ENCODE measurements at places on chromosomes 1 and 21. TPM values are rescaled to one million over a fixed set of nuclear protein-coding genes. Genes with fewer than 3 reads are reported as not detected.

GRCh38 chr1:44020464-44020863 is 10.8 kb downstream of the SLC6A9 start:
- DNase-seq, result no peak

PSEN2 gene
- total RNA-seq, result 27.8 TPM

DNA sequence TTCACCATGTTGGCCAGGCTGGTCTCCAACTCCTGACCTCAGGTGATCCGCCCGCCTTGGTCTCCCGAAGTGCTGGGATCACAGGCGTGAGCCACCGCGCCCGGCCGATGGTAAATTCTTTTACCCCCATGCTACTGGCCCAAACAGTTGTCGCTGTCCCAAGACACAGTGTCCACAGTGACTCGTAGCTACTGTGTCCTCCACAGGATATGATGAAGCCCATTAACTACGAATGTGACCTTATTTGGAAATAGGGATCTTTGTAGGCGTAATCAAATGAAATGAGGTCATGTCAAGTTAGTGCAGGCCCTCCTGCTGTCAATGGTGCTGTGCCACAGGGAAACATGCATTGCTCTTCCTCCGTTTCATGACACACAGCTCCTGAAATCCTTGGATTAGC is 8.5 kb downstream of the FNDC10 start:
- no peak for DNase-seq

- DNase-seq, result no peak
Observed at GRCh38 chr1:227234998-227235405, 83.3 kb downstream of the CDC42BPA start.

DNA sequence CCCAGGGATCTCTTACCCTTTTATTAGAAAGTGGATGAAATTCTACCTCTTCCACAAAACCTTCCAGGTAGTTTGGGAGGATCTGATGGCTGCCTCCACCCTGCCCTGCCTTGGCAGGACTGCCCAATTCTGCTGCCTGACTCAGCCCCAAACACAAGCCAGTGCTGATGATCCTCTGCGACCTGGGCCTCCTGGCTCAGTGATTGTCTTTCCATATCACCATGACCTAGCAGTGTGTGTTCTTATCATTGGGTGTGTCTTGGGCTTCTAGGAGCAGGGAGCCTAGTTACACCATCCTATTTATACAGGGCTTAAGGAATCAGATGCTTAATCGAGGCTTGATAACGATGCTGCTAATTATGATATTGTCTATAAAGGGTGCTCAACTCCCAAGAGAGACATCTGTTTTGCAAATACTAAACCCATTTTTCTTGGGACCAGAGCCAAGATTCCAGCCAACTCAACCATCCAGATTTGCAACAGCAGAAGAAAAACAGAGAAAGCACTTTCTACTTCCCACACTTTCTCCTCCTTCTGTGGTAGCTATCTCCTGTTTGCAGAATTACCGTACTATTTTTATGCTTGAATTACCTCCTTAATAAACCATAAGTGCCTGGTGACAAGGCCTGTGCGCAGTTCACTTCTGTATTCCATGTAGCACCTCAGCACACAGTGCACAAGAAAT is 36.5 kb upstream of the KIF21B start:
- DNase-seq, result no peak

NDUFS5 gene
- 299 TPM for total RNA-seq

GRCh38 chr1:154599658-154600057 is 8.3 kb downstream of the ADAR start:
- DNase-seq, result no peak

TCHHL1 gene
- not detected for total RNA-seq

SPATA46 gene
- not detected for total RNA-seq

- DNase-seq, result no peak
Observed at GRCh38 chr1:94011709-94012595, 102.7 kb upstream of the GCLM start.

TMPRSS3 gene
- not detected for total RNA-seq

SH2D5 gene
- total RNA-seq, result under 0.01 TPM

GRCh38 chr1:153306303-153307220 is 6.2 kb downstream of the PGLYRP3 start:
- no peak for DNase-seq

- no peak for DNase-seq
Observed at GRCh38 chr1:173504268-173504667, 27.1 kb downstream of the PRDX6 start.

DNA sequence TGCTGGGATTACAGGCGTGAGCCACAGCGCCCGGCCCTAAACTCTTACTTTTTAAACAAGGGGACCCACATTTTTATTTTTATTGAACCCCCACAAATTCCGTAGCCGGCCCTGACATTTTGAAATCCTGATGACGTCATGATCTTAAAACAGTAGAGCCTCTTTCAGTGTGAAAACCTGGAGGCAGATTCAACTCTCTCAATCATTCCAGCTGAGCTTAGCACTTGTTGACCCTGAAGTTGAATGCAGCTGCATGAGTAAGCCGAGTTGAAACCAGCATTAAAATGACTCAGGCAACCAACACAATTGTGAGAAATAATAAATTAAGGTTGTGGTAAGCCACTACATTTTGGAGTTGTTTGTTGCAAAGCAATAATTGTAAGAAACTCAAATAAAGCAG is 93.9 kb upstream of the ADGRL4 start:
- DNase-seq, result no peak

DNA sequence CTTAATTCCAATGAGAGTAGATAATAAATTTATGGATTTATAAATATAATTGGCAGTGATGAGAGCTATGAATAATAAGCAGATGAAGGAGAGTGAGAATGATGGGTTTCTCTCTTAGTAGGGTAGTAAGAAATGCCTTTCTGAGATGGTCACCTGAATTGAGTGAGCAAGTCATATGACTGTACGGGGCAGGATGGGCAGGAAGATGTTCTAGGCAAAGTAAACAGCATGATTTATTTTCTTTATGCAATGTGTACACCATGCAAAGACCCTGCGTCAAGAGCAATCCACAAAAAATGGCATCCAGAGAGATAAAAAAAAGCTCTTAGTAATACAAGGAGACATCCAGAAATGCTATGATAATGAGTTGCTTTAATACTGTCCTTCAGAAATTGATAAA is 409.9 kb downstream of the HLX start:
- no peak for DNase-seq

TIMM17A gene
- 24.5 TPM for total RNA-seq

TRIM67 gene
- total RNA-seq, result not detected

DNA sequence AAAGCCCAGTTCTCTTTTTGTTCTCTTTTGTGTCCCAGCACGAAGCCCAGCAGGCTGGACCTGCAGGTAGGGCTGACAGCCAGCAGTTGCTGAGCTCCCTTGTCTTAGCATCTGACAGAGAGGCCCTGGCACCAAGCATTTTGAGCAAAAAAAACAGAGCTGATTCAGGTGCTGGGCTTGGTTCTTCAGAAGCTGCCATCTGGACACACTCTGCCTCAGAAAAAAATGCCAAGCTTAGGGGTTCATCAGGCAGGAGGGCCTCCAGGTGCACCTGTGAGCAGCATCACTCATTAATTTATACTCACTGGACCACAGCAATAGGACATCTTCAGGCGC is 167.1 kb upstream of the PLD5 start:
- no peak for DNase-seq

ACOT7 gene
- total RNA-seq, result 9.4 TPM

VWA5B1 gene
- not detected for total RNA-seq

- DNase-seq, result no peak
Observed at GRCh38 chr1:21631944-21632887, 36.9 kb downstream of the RAP1GAP start.

HPDL gene
- total RNA-seq, result 0.44 TPM

DNA sequence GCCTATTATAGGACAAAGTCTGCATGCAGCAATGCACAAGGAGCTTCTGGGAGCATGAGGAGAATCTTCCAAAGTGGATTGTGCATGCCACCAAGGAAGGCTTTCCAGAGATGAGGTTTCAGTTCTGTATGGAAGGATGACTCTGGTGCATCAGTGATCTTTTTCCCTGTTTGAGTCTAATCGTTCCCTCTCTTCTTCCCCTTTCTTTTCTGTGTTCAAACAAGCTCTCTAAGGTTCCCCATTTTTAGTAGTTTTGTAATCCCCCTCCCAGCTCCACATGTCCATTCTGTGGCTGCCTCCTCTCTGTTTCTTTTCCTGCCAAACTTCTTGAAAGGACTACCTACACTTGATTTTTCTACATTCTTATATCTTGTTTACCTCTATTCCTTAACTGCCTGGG is 43.3 kb upstream of the USP25 start:
- no peak for DNase-seq

DNA sequence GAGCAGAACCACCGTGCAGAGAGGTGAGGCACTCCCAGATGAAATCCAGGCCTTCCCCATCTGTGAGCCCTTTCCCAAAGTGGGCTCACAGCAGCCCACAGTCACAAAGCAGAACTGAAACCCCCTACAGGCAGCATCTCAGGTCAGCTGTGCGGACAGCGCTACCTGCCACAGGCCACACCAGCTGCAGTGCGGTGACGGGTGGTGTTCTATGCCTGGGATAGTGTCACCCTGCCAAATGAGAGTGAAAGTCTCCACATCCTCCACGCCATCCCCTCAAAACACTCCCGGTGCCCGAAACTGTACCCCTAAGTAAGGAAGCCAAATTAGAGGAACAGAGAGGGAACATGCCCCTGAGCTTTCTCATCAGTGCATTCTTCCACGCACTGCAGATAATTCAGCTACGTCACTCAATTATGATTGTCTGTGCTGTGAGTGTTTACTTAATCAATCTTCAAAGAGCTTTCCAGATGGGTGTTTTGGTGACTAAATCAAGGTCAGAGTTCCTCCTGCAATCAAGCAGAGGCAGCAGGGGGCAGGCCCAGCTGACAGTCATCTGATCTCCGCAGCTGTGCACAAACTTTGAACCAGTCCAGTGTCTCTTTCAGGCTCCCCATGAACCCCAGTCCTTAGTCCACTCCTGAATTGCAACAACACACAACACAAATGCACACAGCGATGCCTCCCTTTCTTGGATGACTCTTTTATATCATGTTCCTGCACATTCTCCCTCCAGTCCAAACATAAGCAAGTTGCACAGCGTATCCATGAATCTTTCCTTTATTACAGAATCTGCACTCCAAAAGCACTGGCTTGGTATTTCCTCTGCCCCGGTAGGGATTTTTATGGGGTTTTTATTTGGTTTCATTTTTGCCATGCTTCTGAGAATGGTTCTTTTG is 150.0 kb downstream of the TOMM20 start:
- no peak for DNase-seq

- no peak for DNase-seq
Observed at GRCh38 chr1:11487196-11487751, 8.3 kb downstream of the DISP3 start.

All from breast epithelium (tissue), 4 donors.